Stimulated activated CD8-positive, alpha-beta memory T cell treated with anti-CD3 and anti-CD28 coated beads, Interleukin-2, amount 100 ng/mL, for 1 hour (primary cell): ENCODE measurements at places on chromosomes 3 and 15.

GRCh38 chr3:169041677-169042171, 621.8 kb downstream of the MECOM start:
- no peak for DNase-seq

- DNase-seq: no peak
These were observed 289.6 kb upstream of the LYSMD4 start for GRCh38 chr15:100022806-100023205.

DNA sequence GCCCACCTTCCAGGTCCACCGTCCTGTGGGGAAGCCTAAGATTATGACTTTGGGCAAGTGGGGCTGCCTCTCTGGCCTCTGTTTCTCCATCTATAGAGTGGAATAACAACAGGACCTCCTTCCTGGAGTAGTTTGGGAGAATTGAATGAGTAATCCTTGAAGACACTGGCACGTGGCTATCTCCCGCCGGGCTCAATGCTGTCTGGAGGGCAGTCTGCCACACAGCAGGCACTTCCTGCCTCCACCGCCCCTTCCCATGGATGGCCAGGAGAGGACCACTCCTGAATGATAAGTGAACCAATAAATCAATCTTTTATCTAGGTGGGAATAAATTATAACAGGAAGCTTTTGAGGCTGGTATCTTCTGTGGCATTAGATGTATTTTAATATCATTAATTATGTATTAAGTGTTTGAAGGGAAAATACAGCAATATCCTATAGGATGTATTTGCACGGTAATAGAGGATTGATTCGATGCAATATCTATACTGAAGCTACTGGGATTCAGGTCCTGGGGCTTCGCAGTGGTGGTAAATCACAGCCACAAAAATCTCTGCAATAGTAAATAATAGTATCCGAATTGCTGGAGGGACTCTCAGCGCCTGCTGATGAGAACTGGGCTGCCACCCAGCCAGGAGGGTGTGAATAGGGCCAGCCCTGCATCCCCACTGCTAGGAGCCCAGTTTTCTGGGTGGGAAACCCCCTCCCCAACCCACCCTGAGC, 15.9 kb downstream of the MEGF11 start:
- DNase-seq: no peak

- DNase-seq: no peak
These were observed 613.4 kb downstream of the MCTP2 start for GRCh38 chr15:94844538-94845389.

DNA sequence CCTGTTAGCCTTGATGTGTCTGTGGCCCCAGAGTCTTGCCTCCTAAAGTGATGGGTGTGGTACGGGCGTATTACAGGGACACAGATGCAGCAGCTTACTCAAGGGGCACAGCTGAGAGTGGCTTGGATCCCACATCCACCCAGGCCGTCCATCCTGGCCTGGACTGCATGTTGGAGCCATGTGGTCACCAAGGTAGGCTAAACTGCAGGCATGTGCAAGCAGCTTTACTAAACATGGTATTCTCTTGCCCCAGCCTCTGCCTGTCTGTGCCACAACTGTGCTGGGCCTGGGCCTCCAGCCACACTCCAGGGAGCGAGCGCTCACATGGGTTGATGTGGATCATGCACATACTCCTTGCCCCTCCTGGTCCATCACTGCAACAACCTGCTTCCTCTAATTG, 6.1 kb upstream of the GPR62 start:
- no peak for DNase-seq

- DNase-seq: no peak
These were observed 15.8 kb downstream of the SCG5 start for GRCh38 chr15:32657198-32657883.
